Large intestine (tissue), 12 donors: ENCODE measurements at places on chromosomes 4 and X. TPM values are rescaled to one million over a fixed set of nuclear protein-coding genes. Genes with fewer than 3 reads are reported as not detected.

DNA sequence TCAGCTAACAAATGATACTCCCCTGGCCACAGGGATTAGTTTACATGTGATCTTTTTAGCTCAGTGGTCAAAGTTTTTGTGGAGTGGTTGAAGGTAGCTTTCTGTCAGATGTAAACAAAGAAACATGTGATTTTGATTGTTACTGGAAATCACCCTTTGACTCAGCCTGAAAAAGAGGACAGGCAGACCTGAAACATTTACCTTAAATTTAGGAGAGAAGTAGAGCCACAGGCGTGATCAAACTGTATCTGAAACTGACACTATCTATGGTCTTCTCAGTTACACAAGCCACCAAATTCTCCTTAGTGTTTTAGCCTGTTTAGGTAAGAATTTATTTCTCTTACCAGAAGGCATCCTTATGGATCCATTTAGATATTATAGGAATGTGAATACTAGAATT lies 136.7 kb downstream of the CBLL2 start:
- H3K27me3 ChIP-seq, result no peaks in the 10 kb centered on the region
- DNase-seq, result no peak
- H3K27ac ChIP-seq, result no peak overlapping the region
- no peaks in the 10 kb centered on the region for H3K36me3 ChIP-seq
- H3K4me3 ChIP-seq, result no peak overlapping the region
- no peaks in the 10 kb centered on the region for H3K4me1 ChIP-seq

GRCh38 chr4:6049985-6050384 lies 31.8 kb upstream of the C4orf50 start:
- H3K4me1 ChIP-seq, result no peaks in the 10 kb centered on the region
- no peaks in the 10 kb centered on the region for H3K27me3 ChIP-seq
- H3K36me3 ChIP-seq, result no peaks in the 10 kb centered on the region

- H3K4me3 ChIP-seq, result no peak overlapping the region
- no peaks in the 10 kb centered on the region for H3K36me3 ChIP-seq
- no peak overlapping the region for H3K27ac ChIP-seq
- no peaks in the 10 kb centered on the region for H3K27me3 ChIP-seq
- H3K4me1 ChIP-seq, result no peaks in the 10 kb centered on the region
- no peak for DNase-seq
These were observed 236.5 kb downstream of the CBR4 start for GRCh38 chr4:168773388-168774195.

DNA sequence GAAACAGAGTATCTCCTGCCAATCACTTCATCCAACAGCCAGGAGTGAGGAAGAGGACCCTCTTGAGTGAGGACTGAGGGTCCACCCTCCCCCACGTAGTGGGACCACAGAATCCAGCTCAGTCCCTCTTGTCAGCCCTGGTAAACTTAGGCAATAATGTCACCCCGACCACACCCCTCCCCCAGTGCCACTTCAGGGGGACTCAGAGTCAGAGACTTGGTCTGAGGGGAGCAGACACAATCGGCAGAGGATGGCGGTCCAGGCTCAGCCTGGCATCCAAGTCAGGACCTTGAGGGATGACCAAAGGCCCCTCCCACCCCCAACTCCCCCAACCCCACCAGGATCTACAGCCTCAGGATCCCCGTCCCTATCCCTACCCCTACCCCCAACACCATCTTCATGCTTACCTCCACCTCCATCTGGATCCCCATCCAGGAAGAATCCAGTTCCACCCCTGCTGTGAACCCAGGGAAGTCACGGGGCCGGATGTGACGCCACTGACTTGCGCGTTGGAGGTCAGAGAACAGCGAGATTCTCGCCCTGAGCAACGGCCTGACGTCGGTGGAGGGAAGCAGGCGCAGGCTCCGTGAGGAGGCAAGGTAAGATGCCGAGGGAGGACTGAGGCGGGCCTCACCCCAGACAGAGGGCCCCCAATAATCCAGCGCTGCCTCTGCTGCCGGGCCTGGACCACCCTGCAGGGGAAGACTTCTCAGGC lies at the start of the genes CSAG1 and MAGEA12:
Gene CSAG1 (minus strand): TSS at position 461 of the 715 bp plus-strand sequence. CDS start 1,261 bp downstream, outside the sequence.
Gene MAGEA12 (plus strand): TSS at position 497 of the 715 bp plus-strand sequence. CDS start 2,405 bp downstream, outside the sequence.
- H3K4me1 ChIP-seq, result no peaks in the 10 kb centered on the region
- no peaks in the 10 kb centered on the region for H3K36me3 ChIP-seq
- no peaks in the 10 kb centered on the region for H3K27me3 ChIP-seq
- H3K27ac ChIP-seq, result no peak within 1 kb of the TSS
- DNase-seq, result no peak

NLRP2B gene
- polyA plus RNA-seq, result 0.03 TPM
